ENCODE measurements at places on chromosomes 4 and X.

DNA sequence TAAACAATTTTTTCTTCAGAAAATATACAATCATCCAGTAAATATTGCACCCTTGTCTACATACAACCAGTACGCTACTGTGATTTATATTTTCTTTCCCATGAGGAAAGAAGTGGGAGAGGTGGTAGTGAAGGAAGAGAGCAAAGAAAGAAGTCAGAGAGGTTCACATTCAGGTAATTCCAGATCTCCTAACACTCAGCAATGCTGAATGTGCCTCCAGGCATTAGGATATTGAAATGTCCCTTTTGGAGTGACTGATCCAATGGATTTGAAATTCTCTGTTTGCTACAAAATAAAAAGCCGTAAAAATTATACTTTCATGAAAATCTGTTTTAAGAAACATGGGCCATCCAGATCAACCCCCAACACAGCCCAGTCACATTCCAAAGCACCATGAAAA is 211.9 kb upstream of the NR3C2 start:
- DNase-seq, result no peak

GRCh38 chr4:526971-527460 is 28.0 kb downstream of the PIGG start:
- no peak for DNase-seq

- DNase-seq, result no peak
These were observed 14.5 kb upstream of the STS start for GRCh38 chrX:7133050-7133440.

- no peak for DNase-seq
These were observed 215.8 kb upstream of the SFRP2 start for GRCh38 chr4:154004507-154005170.

DNA sequence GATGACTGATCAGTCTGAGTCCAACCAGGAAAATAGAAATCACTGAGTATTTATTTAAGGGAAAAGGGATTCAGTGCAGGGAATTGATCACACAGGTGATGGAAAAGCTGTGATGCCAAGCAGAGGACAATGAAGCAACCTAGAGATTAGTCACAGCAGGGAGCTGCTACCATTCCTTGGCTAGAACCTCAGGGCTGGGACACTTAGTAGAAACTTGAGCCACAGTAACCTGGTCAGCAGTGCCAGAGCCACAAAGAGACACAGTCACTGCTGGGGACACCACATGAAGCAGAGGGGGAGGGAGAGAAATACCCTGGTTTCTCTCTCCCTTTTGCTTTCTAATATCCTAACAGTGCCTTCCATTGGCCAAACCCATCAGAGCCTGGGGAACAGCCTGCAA is 38.7 kb downstream of the RTL9 start:
- DNase-seq, result no peak

- no peak for DNase-seq
These were observed 191.3 kb downstream of the SMIM20 start for GRCh38 chr4:26105337-26105736.

DNA sequence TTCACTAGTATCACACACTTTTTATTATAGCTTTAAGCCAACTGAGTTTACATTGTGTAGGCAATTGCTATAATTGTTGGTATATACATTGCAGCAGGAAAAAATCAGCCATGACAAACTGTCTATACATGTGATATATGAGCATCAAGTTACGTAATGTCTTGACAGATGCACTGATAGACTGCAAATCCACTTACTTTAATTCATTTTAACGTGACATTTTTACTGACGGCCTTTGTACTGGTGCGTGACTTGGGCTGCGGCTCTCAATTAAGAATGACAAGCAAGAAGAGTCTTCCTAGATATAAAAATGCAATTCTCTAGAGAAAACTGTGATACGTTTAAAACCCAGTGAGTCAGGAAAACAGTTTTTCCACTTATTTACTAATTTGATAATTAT is 143.8 kb downstream of the ACTRT1 start:
- DNase-seq, result no peak

DNA sequence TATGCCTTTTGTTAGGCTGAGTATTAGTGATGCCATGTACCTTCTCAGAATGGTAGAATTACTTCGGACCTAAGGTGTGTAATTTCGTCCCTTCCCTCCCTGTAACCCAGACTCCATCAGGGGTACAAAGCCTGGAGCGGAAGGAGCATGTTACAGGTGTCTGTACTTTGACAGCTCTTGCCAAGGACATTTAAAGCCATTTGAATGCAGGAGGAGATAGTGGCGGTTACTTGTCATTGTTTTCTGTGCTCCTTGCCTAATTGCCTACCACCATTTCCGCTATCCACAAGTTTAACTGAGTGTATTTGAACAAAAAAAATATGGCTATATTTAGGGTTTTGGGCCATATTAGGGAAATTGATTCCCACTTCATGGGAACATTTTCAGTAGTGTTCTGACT is 1.8 kb downstream of the FNIP2 start:
- no peak for DNase-seq

GRCh38 chr4:38387348-38387747 is 276.7 kb upstream of the KLF3 start:
- peak; percentile 33 for DNase-seq

DNA sequence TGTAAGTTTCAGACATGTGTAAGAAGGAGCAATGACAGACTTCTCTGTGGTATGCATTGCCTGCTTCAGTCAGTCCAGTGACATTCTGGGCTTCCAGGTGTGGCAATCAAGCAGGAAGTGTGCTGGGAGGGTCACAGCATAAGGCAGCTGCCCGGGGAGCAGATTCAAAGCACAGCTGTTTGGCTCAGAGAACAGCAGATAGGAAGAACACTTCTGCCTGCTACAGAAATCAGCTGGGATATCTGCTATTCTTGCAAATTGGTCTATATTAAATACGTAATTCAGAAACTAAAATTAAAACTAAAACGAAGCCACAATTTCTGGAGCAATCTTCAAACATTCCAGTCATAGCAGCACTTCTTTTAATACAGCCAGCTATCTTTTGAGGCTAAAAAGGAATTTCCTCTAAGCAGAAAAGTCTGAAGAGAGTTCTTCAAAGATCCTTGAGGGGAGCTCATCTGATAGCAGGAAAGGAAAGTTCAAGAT is 47.5 kb upstream of the GALNT7 start:
- DNase-seq, result no peak

DNA sequence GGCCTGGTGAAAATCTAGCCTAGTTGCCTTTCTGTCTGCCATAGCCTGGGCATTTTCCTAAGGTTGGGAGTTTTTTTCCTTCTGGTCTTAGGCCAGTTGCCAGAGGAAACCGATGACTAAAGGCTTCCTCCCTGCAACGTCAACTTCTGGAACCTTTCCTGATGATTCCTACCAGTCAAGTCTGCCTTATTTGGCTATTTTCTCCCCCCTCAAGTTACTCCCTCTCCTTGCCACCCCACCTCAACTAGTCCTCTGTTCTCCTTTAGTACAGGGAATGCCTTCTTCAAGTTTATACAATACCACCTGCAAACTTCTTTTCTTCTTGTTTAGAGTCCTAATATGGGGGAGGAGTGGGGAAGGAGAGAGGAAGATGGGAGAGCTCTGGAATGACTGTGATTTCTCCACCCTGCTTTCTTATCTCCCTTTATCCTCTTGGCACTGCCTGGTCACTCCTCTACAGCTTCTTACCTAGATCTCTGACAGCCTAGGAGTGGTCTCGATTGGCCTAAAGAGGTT is 10.6 kb downstream of the MSN start:
- no peak for DNase-seq

GRCh38 chr4:23290656-23291055 is 597.9 kb downstream of the GBA3 start:
- DNase-seq, result no peak

GRCh38 chr4:86755388-86755787 is 93.8 kb downstream of the SLC10A6 start:
- DNase-seq, result no peak

DNA sequence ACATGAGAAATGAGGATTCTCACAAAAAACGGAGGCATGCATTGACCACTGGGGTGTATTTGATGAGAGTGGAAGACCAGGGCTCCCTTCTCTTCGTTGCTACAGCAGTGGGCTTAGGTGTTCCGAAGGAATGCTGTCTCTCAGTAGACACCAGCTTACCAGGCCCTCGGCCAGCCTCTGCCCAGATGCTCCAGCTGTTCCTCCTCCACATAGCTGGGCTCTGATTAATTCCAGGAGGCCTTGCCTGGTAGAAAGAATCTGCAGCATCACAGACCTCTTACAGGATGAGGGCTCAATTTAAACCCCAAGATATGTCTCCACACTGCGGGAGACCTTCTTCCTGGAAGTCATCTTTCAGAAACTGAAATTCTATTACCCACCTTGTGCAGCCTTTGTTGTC is 346.6 kb upstream of the TENM3 start:
- no peak for DNase-seq

- no peak for DNase-seq
These were observed 53.1 kb upstream of the TSPAN5 start for GRCh38 chr4:98711526-98711925.

DNA sequence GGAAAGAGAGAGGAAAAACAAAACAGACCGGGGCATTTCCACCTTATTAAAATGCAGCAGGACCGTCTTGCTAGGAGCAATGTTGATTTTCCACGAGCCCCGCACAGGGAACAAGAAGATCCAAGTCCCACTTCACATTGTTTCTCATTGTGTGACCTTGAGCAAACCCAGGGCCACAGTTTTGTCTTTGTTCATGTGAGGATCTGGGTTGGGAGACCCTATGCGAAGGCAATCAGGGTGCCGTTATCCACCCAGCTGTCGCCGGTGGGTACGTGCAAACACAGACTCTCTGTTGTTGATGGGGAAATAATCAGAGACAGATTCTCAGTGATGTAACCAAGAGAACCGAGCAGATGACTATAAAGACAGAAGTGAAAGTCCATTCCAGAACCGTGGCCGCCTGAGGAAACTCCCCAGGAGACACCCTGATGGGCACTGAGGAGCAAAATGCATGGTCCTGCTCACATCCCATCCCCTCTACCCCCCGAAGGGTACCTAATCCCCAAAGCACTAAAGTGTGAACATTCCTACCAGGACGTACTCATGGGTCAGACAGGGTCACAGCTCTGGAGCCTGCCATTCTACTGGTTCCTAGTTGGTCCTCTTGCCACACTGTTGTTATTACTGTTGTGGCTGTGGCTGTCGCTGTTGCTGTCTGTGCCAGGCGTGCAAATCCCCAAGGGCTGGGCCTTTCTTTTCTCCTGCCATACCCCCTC is 102.7 kb upstream of the RBPJ start:
- DNase-seq, result no peak

GRCh38 chr4:156634612-156635011 is 337.0 kb downstream of the PDGFC start:
- no peak for DNase-seq

- DNase-seq, result no peak
These were observed 3.0 kb downstream of the RPL10 start for GRCh38 chrX:154401045-154401799.

DNA sequence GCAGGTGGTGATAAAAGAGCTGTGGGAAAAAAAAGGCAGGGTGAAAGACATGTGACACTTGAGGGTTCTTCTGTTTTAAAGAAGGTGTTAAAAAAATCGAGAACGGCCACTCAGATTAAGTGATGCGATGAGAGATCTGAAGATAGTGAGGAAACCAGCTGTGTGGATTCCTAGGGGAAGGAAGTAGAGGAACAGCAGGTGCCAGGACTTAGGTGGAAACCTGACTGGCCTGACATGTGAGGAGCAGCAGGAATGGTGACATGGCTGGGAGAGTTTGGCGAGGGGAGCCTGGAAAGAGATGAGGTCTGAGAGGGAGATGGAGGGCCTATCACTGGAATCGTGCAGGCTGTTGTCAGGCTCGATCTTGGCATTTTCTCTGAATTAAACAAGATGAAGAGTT is 55.5 kb downstream of the BMPR1B start:
- DNase-seq, result no peak

DNA sequence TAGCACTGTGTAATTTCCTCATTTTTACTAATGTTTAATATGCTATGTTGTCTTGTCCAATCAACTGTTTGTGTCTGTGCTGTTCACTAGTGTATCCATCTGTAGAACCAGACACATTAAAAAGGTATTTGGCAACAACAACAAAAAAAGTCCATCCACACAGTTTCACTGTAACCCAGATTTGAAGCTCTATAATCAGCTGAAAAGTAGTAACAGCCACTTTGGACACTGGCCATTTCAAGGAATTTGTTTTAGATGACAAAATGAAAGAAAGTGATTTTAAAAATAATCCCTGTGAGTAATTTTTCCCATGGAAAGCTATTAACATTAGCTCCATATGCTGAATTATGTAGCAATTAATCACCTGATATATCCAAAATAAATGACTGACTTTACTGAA is 2.2 kb upstream of the FBXL5 start:
- no peak for DNase-seq

- DNase-seq, result no peak
These were observed 890.4 kb downstream of the SH3BGRL start for GRCh38 chrX:82092307-82092706.

GRCh38 chrX:40446921-40447320 is 133.8 kb upstream of the ATP6AP2 start:
- DNase-seq, result no peak

DNA sequence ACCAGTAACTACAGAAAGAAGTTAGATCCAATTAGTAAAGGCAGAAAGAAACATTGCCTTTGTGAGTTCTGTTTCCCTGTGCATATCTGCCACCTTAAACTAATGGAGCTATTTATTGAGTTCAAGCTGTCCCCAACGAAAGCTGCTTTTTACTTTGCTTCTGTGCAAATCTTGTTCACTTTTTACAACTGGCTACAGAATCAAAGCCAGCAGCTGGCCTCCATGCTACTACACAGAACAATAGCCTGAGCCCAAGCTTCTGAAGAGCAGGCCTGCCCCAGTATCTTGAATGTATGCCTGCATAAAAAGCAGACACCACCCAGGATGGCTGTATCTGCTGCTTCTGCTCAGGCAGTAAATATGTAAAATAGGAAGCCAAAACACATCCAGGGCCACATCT is 28.1 kb downstream of the ANK2 start:
- no peak for DNase-seq

GRCh38 chr4:81577392-81577791 is 105.7 kb upstream of the RASGEF1B start:
- no peak for DNase-seq

DNA sequence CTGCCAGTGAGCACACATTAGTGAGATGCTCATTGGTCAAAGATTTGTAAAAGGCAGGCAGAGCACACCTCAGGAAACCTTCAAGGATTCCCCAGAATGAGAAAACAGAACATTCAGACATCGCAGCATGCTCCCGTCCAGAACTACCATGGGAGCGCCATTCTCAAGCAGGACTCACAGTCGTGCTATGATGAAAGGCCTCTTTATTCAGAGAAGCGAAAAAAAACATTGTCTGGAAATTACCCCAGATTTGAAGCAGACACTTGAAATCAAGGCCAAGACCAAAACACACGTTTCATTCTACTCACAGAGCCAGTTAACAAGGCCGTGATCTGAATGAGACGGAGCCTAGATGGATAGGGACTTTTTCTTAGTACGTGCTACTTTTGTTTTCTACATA is 961.8 kb upstream of the TENM3 start:
- DNase-seq, result no peak

GRCh38 chr4:169715826-169716225 is 41.9 kb downstream of the HPF1 start:
- no peak for DNase-seq

- DNase-seq, result no peak
These were observed 192.8 kb downstream of the CCNG2 start for GRCh38 chr4:77349796-77350195.

Measured in NCI-H1105 treated with DMSO at 0.1 percent for 48 hours (cell line).